T-cell (primary cell): ENCODE measurements at places on chromosomes 6 and 20.

- DNase-seq = no peak
These were observed 115.3 kb downstream of the SYNDIG1 start for GRCh38 chr20:24584538-24585356.

DNA sequence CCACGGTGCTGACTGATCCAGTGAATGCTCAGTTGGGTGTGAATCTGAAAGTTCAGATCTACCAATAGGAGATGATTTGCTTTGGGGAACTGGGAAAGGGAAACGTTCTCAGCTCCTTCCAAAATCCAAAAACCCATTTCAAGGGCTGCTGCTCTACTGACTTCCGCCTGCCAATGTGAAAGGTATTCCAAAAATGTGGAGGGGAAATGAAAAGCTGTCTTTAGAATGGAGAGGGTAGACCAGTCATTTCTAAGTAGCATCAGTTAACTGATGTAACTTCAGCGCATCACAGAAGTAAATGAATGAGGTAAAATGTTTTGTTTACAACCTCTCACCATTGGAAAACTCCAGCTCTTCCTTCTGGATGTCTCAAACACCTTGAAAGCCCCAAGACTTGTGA is 19.6 kb upstream of the EYA2 start:
- DNase-seq = no peak

- no peak for DNase-seq
These were observed 336.6 kb downstream of the PREX1 start for GRCh38 chr20:48490961-48491831.

- no peak for DNase-seq
These were observed 14.6 kb downstream of the SRC start for GRCh38 chr20:37360391-37361115.

DNA sequence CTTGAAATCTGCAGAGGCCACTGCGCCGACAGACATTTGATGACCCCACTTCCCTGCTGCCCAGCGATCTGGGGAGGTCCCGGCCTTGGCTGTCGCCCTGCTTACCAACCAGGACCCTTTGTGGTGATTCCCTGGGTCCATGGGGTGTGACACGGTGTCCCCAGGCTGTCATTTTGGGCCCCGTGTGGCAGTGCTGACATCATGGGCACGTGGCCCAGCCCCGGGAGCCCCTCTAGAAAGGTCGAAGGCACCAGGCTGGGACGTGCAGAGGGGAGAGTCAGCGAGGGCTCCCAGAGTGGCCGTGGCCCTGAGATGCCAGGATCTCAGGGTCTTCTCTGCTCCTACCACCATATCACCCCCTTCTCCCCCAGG is 170.0 kb downstream of the TAF4 start:
- no peak for DNase-seq

GRCh38 chr20:60030471-60030870 is 72.2 kb downstream of the CDH26 start:
- DNase-seq = no peak

DNA sequence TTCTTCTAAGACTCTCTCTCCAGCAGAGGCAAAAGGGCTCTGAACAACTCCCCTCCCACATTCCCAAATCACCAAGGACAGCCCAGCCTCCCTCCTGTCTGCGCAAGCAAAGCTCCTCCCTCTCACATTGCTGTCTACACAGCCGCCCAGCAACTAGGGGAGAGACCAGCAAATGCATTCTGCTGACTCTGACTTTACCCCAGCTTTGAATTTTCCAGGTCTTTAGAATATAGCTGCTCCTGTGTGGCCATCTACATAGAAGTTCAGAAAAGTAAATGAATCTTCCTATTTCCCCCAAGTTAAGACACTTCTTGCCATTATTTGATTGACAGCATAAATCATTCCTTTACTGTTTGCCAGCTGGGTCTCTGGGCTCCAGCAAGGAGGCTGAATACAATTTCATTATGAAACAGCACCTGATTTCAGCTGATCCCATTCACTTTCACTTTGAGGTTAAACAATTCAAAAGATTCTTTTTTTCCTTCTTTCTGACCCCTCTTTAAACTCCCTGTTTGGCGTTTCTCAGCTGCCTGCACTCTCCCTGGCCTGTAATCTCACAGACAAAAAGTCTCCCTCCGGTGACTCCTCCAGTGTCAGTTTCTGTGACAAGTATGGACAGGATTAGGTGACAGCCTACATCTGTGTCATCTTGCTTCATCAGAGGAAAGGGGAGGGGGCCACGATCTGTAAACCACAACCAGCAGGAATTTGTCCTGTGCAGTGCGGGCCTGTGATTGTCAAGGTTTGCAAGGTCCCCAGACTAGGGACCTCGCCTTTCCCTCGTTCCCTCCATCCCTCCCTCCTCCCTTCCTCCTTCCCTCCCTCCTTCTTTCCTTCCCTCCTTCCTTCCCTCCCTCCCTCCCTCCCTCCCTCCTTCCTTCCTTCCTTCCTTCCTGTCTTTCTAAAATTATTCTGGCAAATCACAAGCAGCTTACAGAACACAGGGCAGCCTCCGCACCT is 205.6 kb upstream of the RIN2 start:
- no peak for DNase-seq

DNA sequence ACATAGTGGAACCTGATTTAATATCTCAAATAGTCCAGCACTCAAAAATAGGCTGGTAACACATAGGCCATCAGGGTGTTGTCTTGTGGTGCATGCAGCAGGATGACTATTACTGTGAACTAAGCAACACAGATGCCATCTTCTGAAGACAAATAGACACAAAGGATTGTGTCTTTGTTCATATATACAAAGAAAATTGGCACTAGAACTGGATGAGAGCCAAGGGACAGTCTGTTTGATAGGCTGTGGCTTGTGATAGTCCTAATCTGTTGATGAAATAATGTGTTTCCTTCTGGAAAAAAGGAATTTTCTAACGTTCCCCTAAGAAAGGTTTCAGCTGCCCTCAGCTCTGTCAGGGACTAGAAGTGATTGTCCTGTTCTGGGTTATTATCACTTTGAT is 129.8 kb downstream of the TPBG start:
- no peak for DNase-seq

DNA sequence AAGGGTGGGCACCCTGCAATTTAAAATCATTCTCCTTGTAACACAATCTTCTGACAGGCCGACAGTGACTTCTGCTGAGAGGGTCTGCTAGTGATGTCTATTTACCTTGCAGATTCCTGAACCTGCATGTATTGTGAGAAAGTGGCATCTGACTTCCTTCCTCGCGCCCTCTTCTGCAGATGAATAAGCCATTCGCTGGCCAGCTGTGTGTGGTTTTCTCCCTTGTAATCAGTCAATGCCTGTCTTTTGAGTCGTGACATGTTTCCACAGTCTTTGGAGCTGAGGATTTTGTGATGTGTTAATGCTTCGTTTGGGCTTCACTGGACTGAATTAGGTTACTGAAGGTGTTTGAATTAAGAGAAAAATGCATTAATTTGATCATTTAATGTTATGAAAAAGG is 125.3 kb downstream of the GRM1 start:
- DNase-seq = no peak

DNA sequence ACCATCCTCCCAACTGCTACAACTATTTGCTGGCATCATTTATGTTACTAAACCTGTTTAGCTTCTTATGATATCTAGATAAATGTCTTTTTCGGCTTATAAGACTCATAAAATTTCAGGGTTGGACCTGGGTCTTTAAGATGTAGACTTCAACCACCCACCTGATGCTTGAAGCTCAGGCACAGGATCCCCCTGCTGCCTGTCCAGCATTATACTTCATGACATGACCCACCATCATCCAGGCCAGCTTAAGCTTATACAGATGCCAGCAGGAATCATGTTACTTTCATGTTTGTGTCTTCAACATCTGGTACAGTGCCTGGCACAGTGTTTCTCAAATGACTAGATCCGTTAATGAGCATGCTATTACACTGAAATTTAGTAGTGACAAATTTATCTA is 47.4 kb downstream of the SLC17A5 start:
- DNase-seq = no peak

DNA sequence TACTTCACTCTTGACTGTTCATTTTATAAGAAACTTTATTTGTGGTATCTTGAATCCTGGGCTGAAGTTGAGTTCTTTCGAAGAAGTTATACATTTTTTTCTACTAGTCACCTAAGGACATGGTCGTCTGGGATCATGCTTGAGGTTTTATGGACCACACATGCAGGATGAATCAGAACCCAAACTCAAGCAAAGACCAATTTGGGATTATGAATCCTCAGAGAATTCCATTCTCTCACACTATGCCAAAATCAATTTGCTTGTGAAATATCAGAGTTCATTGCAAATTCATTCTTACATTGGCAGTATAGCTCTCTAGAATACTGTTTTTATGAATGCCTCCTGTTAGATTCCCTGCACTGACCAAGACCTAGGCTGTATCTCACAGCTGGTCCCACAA is 114.3 kb upstream of the HDAC2 start:
- no peak for DNase-seq

DNA sequence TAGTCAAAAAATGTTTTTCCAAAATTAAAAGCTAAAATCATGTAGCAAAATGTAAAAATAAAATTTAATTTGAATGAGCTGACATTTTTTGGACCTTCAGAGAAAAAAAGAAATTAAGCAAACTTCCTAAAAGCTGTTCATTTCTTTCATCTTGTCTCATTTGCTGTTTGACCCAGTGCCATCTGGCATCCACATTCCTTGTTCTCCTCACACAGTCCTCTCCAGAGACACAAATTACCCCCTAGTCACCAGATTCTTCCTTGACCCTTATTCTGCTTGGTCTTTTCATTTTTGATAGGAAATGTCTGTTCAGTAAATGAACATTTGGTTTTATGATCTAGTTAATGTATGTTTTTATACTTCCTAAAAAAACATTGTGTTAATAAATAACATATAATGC is 55.2 kb downstream of the HDDC2 start:
- DNase-seq = no peak

GRCh38 chr6:161356167-161356854 is 82.5 kb upstream of the AGPAT4 start:
- no peak for DNase-seq

DNA sequence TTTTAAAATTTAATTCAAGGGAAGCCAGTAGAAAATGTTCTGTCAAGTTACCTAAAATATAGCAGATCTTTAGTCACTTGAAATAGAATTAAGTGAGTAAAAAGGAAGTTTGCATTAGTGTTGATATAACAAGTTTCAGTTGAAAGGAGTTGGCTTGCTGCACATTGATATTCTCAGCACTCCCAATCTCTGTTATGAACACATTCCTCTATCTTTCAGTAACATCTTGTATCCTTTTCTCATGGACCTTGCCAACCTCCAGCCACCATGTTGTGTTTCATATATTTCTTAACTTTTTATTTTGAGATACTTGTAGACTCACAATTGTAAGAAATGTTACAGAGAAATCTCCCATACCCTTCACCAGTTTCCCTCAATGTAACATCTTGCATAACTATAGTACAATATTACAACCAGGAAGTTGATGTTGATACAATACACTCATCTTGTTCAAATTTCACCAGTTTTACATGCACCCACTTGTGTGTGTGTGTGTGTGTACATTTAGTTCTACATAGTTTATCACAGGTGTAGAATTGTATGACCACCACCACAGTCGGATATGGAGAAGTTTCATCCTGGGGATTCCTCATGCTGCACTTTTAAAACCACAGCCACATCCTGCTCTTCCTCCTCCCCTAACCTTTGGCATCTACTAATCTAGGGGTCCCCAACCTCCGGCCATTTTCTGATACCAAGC is 20.2 kb upstream of the PAQR8 start:
- no peak for DNase-seq

DNA sequence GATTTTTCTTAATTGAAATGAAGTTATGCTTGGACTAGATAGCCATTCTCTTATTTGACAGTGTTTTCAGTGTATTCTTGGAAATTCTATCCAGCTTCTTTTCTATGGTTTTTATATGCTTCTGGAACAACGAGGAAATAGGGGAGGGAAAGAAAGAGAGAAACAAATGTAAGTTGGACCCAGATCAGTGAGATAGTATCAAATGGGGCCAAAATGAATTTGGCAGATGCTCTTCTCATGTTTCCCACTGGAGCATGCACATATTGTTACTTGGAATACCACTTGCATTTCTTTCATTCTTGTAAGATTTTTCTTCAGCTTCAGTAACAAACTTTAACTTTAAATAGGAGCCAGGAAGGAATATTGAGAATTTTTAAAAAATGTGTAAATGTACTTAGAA is 312.3 kb downstream of the PRL start:
- no peak for DNase-seq

DNA sequence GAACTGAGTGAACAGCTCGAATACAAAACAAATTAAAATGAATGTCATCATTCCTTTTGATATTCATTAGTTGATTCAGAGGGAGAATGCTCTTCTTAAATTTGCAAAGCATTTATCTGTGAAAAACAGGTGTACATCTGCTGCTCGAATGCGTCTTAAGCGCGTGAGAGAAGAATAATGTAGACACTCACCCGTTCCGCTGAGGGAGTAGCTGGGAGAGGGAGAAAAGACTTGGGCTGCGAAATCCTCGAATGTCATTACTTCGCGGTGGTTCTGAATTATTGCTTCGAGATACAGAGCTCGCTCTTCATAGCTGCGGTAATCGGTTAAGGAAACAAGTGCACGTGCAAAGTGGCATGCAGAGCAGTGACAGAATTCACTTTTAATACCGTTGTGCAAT is 43.9 kb downstream of the INSM1 start:
- DNase-seq = no peak

DNA sequence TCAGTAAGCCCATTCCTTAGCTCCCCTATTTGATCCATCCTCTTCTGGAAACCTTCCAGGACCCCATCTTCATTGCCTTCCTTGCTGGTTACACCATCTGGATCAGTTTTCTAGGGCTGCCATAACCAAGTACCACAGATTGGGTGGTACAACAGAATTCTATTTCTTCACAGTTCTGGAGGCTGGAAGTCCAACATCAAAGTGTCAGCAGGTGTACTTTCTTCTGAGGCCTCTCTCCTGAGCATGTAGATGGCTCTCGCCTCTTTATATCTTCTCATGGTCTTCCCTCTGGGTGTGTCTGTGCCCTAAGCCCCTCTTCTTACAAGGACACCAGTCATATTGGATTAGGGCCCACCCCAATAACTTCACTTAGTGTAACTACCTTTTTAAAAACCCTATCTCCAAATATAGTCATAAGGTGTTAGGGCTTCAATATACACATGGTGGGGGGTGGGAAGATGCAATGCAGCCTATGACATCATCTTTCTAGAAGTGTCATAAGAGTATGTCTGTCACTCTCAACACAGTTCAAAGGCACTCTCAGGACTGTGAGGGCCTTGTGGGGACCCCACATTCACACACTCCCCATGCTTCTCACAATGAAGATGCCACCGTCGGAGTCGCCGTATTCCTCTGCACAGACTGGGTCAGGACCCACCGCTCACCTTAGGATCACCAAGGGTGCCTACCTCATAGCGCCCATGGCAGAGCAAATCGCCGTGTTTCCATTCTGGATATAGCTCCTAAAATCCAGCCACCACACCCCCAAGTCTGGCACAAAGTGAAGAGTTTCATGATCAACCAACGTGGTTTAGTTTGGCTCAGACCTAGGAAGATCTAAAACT is 12.2 kb upstream of the PRND start:
- no peak for DNase-seq

GRCh38 chr6:105619971-105620741 is 217.3 kb upstream of the PREP start:
- DNase-seq = no peak

GRCh38 chr6:118372413-118372812 is 175.7 kb upstream of the PLN start:
- DNase-seq = no peak
